Cardiac septum (tissue), 1 donor: ENCODE measurements at places on chromosomes 1 and 21.

- DNase-seq: no peak
These were observed 32.7 kb upstream of the WASF2 start for GRCh38 chr1:27522432-27523336.

GRCh38 chr1:201103666-201104065 is 8.6 kb downstream of the CACNA1S start:
- DNase-seq: no peak

DNA sequence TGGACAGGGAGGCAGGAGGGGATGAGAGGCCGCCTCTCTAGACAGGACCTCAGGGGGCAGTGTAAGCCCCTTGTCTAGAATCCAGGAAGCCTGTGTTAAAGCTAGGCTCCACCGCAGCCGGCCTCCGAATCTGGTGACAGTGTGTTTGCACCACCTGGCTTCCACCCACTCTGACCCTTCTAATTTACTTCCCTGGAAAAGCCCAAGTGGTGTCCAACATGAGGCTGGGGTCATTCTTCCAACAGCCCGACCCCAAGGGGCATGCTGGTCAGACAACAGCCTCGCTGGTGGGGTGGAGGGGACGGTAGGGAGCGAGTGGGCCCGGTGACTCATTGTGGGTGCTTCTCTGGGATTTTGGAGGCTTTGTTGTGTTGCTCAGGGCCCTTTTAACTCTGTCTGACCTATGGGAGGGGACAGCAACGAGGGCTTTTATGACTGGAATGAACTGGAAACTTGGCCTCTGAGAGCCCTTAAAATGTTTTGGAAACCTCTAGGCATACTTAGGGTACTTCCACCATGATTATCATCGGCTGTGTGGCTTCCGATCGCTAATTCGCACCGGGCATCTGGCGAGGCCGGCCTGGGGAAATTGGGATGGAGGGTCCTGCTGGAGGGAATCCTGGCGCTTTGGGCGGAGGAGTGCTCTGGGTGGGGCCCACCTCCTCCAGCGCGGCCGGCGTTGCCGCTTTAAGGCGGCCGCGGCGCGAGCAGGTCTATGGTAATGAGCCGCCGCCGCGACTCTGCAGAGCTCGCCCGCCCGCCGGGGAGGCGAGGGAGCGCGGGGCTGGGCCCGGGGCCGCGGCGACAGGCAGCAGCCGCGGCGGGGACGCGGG is at the start of gene CELSR2:
Gene CELSR2, plus strand, starts transcription at position 743 of the 833 bp plus-strand sequence. CDS start 541 bp downstream, outside the sequence.
- peak; percentile 69 for DNase-seq

DNA sequence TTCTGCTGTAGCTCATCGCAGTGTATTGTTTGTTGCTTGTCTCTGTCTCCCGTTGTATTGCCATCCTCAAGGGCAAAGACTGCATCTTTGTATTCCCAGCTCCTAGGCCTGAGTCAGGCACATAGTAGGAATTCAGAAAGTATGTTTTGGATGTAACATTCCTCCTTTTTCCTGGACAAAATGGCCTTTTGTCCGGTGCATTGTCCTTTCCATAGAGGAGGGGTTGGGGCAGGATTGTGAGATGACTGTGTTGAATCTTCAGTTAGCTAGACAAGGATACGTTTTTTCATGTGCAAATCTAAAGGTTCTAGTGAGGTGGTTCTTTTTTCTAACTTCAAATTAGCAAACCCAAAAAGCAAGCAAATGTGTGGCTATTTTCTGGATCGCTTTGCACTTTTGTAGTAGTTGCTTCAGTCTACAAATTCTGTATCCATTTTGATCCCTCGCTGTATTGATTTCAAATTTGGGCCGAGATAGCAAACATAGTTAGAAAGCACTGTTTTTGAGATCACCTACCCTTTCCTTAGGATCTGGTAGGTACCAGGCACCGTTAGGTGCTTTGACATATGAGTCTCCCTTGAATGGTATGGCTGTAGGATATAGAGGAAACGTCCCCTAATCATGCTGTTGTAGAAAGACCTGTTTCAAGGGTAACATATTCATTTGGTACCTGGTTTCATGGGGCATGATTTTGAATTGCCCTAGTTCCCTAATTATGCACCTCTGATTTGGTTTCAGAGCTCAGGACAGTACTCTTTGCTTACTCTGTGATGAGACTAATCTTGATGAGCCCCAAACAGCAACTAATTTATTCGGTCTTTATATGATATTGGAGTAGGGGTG is 1.2 kb downstream of the PPP1R8 start:
- DNase-seq: no peak

GRCh38 chr1:55088413-55088812 is 49.1 kb downstream of the PCSK9 start:
- DNase-seq: no peak

- DNase-seq: no peak
These were observed 5.3 kb upstream of the SLC37A1 start for GRCh38 chr21:42508371-42508770.

- no peak for DNase-seq
These were observed 121.1 kb upstream of the PKN2 start for GRCh38 chr1:88562991-88563390.

DNA sequence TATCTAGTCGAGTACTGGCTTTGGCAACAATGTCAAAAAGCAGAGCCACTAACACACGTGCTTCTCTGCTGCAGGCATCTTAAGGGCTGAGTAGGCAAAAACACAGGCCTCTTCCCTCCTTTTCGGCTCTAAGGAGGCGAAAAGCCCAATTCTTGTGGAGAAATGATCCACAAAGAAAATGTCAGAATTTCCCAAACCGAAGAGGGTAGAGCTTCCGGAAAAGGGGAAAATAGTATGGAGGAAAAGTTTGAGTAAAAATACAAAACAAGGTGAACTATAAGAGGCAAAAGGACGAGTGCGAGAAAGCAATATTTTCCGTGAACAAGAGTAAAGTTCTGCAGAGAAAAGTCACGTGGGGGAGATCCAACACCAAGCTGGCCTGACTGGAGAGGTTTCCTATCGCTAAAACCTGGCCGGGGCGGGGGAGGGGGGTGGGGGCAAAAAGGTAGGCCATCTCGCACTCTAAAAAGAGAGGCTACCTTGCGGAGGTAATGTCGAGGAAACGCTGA is 551 bp downstream of the ZRANB2 start:
- DNase-seq: no peak

GRCh38 chr1:103220631-103221041 is 112.3 kb upstream of the COL11A1 start:
- no peak for DNase-seq

GRCh38 chr1:11474826-11475225 is 4.1 kb upstream of the DISP3 start:
- no peak for DNase-seq

DNA sequence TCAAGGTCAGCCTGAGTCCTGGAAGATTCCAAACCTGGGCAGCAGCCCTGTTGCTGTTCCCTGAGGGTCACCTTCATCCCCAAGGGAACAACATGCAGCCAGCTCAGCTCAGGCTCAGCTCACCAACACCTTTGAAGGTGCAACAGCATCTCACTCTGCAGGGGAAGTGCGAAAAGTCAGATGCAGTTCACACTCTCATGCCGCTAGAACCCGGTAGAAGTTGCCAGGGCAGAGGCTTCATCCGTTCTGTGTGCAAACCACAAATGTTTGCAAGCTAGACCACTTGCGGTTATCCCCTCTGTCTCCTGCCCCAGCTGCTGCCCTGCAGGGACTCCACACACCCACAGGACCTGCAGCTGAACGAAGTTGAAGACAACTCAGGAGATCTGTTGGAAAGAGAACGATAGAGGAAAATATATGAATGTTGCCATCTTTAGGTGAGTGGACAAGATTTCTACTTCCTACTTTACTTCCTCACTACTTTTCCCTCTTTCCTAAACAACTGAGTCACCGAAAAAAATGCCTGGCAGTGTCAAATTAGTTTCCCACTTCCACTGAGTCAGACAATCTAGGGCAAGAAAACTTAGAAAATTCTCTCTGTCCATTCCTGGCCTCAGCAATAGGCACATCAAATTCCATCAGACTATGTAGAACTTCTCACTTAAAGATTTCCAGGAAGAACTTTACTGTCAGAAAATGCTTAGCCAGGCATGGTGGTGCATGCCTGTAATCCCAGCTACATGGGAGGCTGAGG is 1.8 kb upstream of the FCRL6 start:
- DNase-seq: no peak

DNA sequence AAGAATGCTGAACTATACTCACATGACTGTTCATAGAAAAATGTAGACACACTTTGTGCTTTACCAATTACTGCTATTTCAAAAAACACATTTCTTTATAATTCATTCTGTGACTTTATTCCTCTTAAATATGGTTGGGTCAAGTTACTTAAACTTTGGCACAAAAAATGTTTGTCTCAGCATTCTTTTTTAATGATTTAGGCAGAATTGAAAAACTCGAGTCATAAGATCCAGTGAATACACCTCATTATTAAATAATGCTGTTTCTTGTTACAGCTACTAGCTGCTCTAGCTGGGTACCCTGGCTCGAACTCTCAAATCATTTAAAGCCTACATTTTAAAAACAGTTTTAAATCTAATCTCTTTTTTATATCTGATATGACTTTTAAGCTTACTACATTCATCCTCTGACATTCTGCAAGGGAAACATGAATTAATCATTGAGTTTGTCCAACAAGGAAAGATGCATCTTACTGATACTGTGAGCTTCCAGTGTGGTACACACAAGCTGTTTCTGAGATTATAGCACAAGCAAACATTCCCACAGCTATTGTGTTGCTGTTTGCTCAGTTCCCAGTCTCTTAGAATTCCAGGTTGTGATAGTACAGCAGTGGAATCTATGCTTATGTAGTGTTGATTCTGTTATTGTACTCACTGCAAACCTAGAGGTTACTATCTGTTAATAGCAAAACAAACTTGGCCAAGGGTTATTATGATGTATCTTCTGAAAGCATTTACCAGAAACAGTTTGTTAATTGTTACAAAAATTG is 746.5 kb downstream of the USP25 start:
- no peak for DNase-seq

DNA sequence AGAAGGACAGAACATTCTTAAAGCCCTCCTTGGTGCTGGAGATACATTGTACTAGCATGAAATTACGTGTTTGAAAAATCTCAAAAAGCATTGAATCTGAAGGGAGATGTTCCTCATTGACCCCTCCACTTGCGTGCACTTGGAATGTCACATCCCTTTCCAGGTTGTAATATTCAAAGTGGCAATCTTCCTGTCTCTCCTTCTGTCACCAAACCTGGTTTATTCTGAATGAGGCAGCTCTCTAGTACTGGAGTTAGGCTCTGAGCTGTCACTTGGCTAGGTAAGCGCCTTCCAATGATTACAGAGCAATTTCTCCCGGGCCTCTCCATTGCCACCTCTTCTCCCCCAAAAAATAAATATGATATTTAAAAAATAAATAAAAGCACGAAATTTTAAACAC is 855 bp downstream of the DSCAM start:
- DNase-seq: no peak

DNA sequence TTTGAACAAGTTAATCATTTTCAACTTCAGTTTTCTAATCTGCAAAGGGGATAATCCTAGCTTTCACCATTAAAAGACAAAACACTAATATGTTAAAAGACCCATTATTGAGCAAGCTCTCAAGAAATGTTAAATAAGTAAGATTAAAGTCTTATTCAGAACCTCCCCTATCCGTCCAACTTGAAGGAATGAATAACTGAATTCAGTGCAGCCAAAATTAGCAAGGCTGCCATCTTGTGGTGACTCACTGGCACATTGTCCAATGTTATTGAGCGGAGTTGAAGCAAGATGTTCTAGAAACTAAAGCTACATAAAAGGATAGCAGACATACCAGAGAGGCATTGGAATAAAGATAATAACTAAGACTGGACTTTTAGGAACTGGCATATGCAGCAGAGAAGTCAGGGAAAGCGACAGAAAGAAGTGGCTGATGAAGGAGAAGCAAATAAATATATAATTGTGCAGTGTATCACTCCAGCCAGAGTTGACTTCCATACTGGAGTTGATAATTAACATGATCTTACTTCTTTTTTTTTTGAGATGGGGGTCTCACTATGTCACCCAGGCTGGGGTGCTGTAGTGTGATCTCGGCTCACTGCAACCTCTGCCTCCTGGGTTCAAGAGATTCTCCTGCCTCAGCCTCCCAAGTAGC is 8.2 kb upstream of the CAP1 start:
- DNase-seq: no peak

DNA sequence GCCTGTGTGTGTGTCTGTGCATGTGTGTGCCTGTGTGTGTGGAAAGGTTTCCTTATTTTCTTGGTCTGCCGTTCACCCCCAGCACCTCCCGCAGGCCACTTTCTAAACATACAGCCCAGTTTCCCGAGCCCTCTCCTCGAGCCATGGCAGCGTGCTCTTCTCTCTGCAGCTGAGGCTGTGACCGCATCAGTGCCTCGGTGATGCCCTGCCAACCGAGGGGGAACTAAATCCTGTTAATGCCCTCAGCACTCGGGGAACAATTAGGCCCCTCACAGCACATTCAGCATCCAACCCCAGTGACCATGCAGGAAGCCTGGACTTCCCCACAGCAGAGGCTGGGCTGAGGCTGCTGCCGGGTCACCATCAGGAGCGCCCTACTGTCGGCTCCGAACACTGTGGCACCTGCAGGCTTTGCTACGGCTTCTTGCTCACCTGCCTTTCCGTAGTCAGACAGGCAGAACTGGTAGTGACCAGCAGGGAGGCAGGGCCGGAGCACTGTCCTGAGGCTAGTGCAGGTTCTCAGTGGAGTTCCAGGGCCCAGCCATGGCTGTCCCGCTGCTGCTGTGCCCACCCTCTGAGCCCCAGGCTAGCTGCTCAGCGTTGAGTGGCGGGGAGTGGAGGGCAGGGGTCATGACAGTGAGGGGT is 8.1 kb downstream of the GPR137B start:
- no peak for DNase-seq

DNA sequence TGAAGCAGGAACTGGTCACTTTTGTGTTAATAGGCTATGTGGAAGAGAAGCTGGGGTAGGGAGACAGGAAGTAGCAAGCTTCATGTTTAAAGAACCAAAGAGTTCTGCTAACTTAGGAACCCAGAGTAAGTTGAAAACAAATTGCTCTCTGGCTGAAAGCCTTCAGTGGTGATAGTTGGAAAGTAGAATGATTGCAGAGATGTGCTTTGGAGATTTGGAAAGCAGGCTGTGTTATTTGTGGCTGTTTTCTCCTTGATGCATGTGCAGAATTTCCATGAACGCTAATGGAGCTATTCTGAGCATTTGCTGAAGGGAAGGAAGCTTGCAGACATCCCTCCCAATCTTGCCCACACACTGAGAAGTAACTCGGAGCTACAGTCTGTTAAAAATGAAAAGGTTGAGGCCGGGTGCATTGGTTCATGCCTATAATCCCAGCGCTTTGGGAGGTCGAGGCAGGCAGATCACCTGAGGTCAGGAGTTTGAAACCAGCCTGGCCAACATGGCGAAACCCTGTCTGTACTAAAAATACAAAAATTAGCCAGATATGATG is 45.7 kb downstream of the TCEANC2 start:
- no peak for DNase-seq

DNA sequence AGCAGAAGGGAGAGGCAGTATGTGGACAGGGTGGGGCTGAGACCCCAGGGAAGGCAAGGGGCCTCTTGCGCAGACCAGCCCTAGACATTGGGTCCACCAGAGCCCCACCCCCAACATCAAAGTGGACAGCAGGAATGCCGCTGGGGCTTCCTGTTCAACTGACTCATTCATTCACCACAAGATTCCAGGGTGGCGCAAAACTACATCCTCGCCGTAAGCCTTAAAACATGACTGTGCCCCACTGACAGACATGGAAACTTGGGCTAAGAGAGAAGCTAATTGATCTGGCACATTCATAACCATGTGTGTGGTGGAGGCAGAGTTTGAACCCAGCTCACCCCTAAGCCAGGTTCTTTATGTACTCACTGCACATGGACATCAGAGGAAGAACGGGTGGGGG is 14.0 kb downstream of the COL16A1 start:
- no peak for DNase-seq
